ENCODE measurements at places on chromosomes 2 and 18.
A peak's percentile ranks its signal among the peaks of the same experiment; 100 is the strongest.

- no peak for DNase-seq
Observed at GRCh38 chr2:98422449-98422848, 22.2 kb upstream of the INPP4A start.

DNA sequence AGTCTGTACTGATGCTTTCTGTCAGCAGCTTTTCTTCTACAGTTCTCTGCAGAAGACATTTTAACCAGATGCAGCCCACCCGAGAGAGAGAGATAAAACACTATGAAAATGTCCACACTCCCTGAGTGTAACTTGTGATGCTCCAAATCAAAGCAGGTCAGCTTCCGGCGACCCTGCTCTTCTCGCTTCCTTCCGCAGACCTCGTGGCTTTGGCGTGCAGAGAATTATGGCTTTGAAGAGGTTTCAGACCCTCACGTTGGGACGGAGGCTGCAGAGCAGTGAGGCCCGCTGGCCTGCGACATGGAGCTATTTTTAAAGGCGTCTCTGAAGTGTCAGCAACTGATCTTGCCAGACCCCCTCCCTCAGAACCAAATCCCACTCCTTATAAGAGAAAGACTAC, 41.8 kb downstream of the TMEM163 start:
- no peak for DNase-seq

DNA sequence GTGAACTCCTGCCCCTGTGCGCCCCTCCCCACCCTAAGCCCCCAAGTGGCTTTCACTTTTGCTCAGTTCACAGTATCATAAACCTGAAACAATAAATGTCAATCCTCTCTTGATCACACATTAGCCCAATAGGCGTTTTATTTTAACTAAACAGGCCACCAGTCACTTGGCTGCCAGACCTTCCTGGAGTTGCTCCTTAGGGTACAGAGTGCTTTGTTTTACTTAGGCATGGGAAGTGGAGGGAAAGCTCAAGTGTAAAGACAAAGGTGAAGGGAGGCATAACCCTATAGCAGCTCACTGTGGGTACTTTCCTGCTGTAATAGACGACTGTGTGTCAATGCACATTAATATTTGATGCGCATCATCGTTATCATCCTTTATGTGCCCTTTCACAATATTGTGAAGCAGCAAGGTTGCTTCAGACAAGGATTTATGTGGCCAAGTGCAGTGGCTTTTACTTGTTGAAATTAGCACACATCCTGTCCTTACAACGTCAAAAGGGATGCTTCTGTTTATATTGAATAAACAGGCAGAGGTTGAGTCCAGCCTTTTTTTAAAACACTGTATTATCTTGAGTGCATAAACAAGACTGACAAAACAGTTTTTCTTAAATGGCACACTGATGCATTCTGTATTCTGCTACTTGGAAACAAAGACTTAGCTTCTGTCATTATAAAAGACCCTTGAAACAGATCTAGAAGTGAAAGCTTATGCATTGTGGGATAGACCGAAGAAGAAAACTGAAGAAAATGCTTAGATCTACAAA, 168.5 kb downstream of the TMEFF2 start:
- DNase-seq: no peak

DNA sequence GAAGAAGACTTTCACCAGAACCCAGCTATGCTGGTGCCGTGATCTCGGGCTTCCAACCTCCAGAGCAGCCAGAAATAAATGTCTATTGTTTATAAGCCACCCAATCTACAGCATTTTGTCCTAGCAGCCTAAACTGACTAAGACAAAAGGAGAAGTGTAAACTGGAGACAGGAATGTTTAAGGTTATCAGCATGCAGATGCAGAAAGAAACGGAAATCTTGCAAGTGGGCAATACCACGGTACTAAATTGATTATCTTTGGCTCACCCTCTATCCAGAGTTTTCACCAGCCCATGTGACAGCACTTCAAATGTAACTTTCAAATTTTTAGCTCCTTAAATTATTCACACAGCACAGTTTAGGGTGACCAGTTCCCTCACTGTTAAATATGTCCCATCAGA, 5.7 kb upstream of the CAPN14 start:
- DNase-seq: no peak

DNA sequence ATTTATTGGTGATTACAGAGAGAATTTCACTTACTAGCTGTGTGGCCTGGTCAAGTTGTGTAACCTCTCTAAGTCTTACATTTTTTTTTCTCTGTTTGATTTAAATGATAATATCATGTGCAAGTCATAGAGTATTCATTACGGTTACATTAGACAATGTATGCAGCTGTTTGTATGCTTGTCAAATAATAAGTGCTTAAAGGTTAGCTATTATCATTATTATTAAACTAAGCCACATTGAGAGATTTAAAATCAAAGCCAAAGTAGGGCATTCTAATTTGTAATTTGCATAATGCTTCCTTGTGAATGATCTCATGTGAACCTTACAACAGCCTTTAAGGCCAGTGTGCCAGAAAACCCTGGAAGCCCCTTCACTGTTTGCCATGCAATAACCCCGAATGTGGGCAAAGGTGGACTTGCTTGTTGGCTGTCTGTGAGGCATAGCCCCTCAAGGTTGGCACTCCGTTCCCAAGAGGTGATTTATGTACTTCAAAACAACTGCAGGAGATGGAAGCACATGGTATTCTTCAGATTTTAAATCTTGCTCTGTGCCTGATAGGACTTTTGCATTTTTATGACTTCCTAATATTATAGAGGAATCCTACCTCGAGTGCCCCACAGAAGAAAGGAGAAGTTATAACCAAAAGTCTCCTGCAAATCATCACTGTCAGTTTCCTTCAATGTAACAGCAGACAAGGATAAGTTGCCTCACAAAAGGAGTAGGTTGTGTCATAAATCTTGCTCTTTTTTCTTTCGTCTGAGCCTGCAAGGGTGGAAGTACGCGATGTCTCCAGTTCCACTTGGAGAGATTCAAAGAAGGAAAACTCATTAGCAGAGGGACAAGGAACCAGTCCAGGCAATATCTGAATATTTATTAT, 272.0 kb downstream of the TGIF1 start:
- DNase-seq: peak; percentile 44

DNA sequence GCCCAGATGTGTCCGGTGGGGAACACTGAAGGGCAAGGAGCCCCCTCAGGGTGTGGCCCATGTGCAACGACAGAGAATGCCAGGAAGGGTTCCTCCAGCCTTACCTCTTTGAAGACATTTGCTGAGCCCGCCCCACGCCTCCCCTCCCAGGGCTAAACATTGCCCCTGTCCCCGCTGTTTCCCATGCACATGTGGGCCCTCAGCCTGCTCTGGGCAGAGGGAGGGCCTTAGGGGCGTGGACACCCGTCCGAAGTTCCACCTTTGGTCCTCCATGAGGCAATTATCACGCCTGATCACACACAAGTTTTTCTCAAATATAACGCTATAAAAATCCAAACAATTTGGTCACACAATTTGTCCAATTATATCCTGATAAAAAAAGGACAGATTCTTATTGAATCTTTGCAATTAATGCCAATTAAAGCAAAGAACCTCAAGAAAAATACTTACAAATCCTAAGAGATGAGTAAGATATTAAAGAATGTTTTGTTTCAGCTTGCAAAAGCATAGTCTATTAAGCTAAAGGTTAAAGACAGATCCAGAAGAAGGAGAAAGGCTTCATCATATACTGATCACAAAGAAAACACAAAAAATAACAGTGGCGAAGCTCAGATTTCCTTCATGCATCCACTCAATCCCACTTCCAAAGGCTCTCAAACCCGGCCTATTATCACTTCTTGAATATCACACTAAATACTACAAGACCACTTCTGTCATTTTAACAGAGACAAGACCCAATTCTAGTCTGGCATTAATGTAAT, 55.2 kb upstream of the LDLRAD4 start:
- no peak for DNase-seq

Measured in right kidney (tissue), 9 donors.